NCI-H1105 (cell line): ENCODE measurements at places on chromosomes 2 and 18.
A peak's percentile ranks its signal among the peaks of the same experiment; 100 is the strongest.

GRCh38 chr2:164891460-164891859 lies 49.8 kb upstream of the COBLL1 start:
- no peak for DNase-seq

DNA sequence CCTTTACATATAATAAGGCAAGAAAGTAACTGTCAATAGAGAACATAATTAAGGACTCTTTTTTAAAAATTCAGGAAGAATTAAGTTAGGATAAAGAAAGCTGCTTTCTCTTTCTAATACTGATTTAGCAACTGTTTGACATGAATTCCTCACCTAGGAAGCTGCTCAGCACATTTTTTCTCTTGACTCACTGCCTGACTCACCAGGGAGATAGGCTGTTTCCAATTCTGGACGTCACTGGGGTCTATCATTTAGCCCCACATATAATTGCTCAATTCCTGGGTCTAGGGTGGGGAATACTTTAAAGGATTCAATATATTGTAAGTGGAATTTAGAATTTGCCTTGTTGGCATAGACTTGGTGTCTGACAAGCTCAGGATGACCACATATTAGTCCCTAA lies 50.8 kb upstream of the UGP2 start:
- no peak for DNase-seq

GRCh38 chr18:58682429-58683069 lies 11.3 kb downstream of the MALT1 start:
- DNase-seq = peak; percentile 42

- DNase-seq = no peak
Observed at GRCh38 chr2:127888772-127889171, 3.0 kb upstream of the AMMECR1L start.

- no peak for DNase-seq
Observed at GRCh38 chr18:38025433-38026038, 459.9 kb upstream of the CELF4 start.

- DNase-seq = no peak
Observed at GRCh38 chr2:86195808-86196387, 636 bp upstream of the IMMT start.
